Vagina (tissue), 2 donors: ENCODE measurements at places on chromosomes 16 and 17.
A peak's percentile ranks its signal among the peaks of the same experiment; 100 is the strongest.

- DNase-seq = no peak
These were observed 47.0 kb downstream of the MARVELD3 start for GRCh38 chr16:71672803-71673581.

DNA sequence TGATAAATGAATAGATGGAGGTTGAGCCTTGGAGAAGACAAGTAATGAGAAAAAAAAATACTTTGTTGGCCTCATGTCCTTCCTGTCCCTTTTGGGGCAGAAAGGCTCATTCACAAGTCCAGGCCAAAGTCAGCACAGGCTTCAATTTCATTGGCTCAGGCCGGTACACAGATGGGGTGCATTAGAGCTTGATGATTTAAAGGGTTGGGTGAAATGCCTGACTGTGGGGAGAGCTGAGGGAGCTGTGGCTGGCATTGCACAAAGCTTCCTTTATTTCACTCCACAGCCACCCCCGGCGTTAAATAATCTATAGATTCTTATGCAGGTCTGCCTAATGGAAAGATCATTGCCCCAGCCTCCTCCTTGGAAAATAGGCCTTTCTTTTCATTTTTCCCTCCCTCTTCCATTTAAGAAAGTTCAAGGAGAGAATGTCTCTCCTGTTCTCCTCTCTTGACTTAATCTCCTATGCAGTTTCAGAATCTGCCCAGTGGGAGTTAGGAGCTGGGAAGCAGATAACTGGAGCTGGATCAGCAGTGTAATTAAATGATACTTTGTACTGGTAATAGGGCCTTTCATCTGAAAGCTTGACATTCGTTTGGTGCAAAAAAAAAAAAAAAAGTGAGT is 24.4 kb downstream of the YPEL2 start:
- DNase-seq = no peak

- no peak for DNase-seq
These were observed 29.1 kb downstream of the LDHD start for GRCh38 chr16:75087375-75087979.

- no peak for DNase-seq
These were observed 4.4 kb downstream of the ACLY start for GRCh38 chr17:41914358-41914766.

GRCh38 chr16:17335826-17336529 is 134.8 kb downstream of the XYLT1 start:
- DNase-seq = no peak

GRCh38 chr16:78669994-78670393 is 570.5 kb downstream of the WWOX start:
- no peak for DNase-seq

- DNase-seq = no peak
These were observed at the start of gene CENPT for GRCh38 chr16:67847064-67847861. Gene CENPT, minus strand, starts transcription at chr16:67847693. Its CDS starts 13,834 bp downstream, at chr16:67833859.

GRCh38 chr17:75785016-75785890 is 647 bp downstream of the UNK start:
- peak; percentile 95 for DNase-seq

DNA sequence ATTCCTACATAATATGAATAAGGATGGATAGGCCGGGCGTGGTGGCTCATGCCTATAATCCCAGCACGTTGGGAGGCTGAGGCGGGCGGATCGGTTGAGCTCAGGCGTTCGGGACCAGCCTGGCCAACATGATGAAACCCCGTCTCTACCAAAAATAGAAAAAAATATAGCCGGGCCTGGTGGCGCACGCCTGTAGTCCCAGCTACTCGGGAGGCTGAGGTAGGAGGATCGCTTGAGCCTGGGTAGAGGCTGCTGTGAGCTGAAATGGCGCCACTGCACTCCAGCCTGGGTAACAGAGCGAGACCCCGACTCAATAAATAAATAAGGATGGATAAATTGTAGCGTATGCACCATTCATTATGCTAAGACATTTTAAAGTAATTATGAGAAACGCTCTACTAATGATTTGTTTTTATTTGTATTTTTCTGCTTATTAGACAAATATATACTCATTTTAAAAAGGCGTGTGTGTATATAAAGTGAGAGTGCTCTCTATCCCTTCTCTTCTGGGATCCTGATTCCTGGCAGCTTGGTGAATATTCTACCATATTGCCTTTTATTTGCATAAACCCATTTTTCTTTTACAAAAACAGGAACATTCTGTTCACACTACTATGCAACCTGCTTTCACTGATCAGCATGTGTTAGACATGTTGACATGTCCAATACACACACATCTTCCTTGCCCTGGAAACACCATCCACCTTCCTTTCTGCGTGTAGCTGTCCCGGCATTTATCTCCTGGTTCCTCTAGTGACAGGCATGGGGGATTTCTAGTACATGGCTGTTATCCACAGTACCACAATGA is 26.4 kb downstream of the DDX19A start:
- DNase-seq = no peak

DNA sequence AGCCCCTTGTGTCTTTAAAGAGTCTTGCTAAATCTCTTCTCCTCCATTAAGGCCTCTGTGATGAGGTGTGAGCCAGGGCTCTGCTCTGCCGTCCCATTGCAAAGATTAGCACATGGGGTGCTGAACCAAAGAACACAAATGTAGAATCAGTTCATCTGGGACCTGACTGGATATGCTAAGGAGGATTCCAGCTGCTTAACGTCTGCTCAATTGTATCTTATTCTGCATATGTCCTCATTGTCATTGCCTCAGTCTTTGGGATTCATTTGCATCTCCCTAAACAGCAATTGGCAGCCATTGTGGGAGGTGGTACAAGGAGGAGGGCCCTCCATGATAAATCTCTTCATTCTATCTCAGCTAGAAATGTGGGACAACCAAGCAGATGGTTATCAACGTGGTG is 106.3 kb upstream of the ADAMTS18 start:
- no peak for DNase-seq

DNA sequence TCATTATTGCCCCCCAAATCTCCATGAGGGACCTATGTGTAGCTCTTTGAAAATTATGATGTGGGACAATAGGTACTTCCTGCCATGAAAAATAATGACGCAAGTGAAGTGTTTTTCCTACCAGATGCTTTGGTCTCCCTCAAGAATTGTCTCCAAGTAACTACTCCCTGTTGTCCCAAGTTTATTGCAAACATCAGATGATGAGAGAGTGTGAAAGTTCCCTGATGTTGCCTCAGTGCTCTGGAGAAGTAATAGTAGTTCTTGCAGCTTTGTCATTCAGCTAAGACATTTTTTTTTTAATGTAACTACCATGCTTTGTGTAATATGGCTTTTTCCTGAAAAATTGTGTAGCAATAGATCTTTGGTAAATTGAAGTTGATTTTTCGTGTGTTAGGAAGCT is 20.1 kb downstream of the LPCAT2 start:
- no peak for DNase-seq
